Activated T-helper 1 cell treated with anti-CD3 and anti-CD28 coated beads, Interleukin-12 subunit alpha, Interleukin-12 subunit beta, Interleukin-2, Interleukin-4 antibody, amounts not matched to agents 30 ng/mL and 10 ng/mL and 1 ng/mL, durations not matched to agents 14 hours and 24 hours and 36 hours (primary cell): ENCODE measurements at places on chromosomes 1 and 21. TPM values are rescaled to one million over a fixed set of nuclear protein-coding genes. Genes with fewer than 3 reads are reported as not detected.

HSD3B1 gene
- total RNA-seq = not detected in 2 replicates

KIF17 gene
- not detected in 2 replicates for total RNA-seq

ADAMTS1 gene
- 1.7 and 1.8 TPM in 2 replicates for total RNA-seq

TMOD4 gene
- 2.6 and 2.9 TPM in 2 replicates for total RNA-seq

PLEKHN1 gene
- 1.7 and 1.8 TPM in 2 replicates for total RNA-seq

BRDT gene
- not detected in 2 replicates for total RNA-seq

CRYBG2 gene
- total RNA-seq = 0.83 and 1.9 TPM in 2 replicates

SORT1 gene
- 1.4 and 1.5 TPM in 2 replicates for total RNA-seq

XCL2 gene
- 51.7 and 53.2 TPM in 2 replicates for total RNA-seq

FALEC gene
- total RNA-seq = not detected in 2 replicates

GRCh38 chr1:9211291-9211811 is 23.2 kb upstream of the H6PD start:
- no peaks in the 10 kb centered on the region for H3K36me3 ChIP-seq
- H3K4me3 ChIP-seq = no peak overlapping the region
- H3K27ac ChIP-seq = no peak overlapping the region
- no peaks in the 10 kb centered on the region for H3K4me1 ChIP-seq
- H3K27me3 ChIP-seq = peaks cover 20% of the 10 kb centered on the region

- no peak for DNase-seq
- H3K4me1 ChIP-seq = no peaks in the 10 kb centered on the region
- no peak overlapping the region for H3K27ac ChIP-seq
- H3K27me3 ChIP-seq = peaks cover 2% of the 10 kb centered on the region
Measured at GRCh38 chr1:3924825-3925220, 24.8 kb upstream of the C1orf174 start.

DNA sequence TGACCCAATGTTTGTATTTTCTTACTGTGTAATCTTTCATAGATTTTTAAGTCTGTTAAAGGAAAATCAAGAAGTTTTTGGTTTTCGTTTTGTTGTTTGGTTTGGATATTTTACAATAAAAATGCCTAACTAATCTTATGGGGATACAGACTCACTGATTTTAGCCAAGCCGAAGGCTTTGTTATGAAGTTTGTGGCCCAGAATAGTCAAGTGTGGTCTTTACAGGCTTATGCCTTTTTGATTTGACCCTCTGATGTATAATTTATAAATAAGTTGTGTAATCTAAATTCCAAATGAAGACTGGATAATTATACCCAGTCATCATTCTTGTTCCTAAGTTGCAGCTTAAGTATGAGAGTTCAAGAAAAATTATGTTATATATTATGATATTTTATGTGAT is 739.3 kb downstream of the ADGRL2 start:
- no peak for DNase-seq
- no peaks in the 10 kb centered on the region for H3K36me3 ChIP-seq
- no peaks in the 10 kb centered on the region for H3K27me3 ChIP-seq
- no peaks in the 10 kb centered on the region for H3K4me1 ChIP-seq

DNA sequence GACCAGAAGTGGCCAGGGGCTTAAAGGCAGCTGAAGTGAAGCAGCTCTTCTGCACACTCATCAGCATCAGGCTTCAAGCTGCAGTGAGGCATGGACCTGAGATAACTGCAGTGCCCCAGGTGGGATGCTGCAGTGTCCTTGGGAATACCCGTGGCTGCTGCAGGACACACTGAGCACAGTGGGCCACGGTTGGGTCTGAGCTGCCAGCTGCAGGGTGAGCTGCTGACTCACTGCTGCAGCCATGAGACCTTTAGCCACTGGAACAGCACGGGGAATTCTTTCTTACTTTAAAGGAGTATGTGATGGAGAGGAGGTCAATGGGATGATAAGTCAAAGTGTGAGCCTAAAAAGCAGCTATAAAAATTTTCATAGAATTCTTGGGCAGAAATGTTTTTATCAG is 102.1 kb downstream of the XCL2 start:
- no peak overlapping the region for H3K4me3 ChIP-seq
- DNase-seq = no peak
- peaks cover 2% of the 10 kb centered on the region for H3K27me3 ChIP-seq
- peaks cover 2% of the 10 kb centered on the region for H3K36me3 ChIP-seq
- H3K4me1 ChIP-seq = peaks cover 71% of the 10 kb centered on the region

DNA sequence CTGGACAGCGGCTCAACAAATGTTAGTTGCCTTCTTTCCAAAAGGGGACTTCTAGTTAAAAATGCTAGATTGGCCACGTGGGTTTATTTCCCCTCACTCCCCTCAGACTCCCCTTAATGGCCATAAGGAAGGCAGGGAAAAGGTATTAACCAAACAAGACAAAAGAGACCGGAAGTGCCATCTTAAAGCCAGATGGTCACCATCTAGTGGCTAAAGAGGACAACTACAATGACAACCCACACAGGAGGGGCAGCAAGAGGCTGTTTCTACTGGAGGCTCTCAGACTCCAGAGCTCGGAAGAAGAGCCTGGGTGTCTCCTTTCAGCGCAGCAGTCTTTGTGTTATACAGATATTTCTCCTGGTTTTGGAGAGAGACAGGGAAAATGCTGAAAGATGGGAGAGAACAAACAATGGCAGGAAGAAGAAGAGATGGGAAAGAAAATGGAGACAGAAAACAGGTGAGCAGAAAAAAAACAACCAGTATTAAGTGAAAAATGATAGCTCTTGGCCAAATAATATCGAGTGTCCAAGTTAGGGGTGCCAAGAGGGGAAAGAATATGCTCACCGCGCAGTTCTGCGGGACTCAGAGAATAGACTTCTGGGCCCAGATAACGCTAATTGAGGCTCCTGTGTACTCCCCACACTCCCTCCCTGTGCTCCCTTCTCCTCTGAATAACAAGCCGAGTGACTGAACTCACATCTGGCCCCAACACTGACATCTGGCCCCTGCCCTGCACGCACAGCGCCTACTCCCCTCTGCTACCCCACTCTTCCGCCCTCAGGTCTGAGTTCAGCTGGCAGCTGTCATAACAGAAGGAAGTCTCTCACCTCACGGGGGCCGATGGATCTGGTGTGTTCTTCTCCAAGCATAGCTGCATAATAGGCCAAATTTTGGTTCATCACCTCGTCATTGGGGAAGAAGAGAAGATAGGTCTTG is 9.6 kb downstream of the P3H1 start:
- H3K4me1 ChIP-seq = no peaks in the 10 kb centered on the region
- no peak for DNase-seq
- peaks cover 53% of the 10 kb centered on the region for H3K36me3 ChIP-seq
- H3K4me3 ChIP-seq = no peak overlapping the region

DNA sequence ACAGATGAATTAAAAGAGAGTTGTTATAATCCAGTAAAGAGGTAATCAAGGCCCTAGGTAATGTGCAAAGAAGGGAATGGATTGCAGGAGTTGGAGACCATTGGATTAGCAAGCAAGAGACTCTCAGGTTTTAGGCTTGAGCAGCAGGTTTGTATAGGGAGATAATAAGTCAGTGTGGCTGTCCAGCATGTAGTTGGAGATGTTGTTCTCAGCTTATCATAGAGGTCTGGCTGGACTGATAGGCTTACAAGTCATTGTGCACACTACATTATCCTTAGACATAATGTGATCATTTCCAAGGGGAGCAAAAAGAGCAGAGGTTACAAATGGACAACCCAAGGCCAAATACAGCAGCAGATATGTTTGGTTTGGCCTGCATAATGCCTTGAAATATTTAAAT is 45.9 kb upstream of the SAMD13 start:
- H3K4me3 ChIP-seq = no peak overlapping the region
- no peaks in the 10 kb centered on the region for H3K4me1 ChIP-seq
- no peaks in the 10 kb centered on the region for H3K27me3 ChIP-seq
- H3K36me3 ChIP-seq = no peaks in the 10 kb centered on the region
- H3K27ac ChIP-seq = no peak overlapping the region
- no peak for DNase-seq

GRCh38 chr1:94792473-94793295 is 27.5 kb upstream of the SLC44A3 start:
- no peak overlapping the region for H3K27ac ChIP-seq
- H3K27me3 ChIP-seq = peaks cover 8% of the 10 kb centered on the region
- no peak overlapping the region for H3K4me3 ChIP-seq
- H3K36me3 ChIP-seq = no peaks in the 10 kb centered on the region
- DNase-seq = no peak

DNA sequence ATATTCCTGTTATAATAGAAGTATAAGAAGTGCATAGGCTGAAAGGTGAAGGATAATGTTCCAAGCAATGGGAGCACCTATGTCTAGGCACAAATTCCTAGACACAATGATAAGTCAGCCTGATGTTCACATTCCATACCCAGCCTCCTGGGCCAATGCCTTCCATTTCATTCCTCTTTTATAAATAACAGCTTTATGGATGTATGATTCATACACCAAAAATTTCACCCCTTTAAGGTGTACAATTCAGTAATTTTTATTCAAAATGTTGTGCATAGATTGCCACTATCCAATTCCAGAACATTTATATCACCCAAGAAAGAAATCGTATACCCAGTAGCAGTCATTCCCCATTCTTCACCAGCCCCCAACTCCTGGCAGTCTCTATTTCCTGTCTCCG is 118.8 kb downstream of the BRINP2 start:
- H3K36me3 ChIP-seq = no peaks in the 10 kb centered on the region
- DNase-seq = no peak
- no peaks in the 10 kb centered on the region for H3K27me3 ChIP-seq
- no peak overlapping the region for H3K4me3 ChIP-seq

GRCh38 chr1:214546886-214547641 is 4.3 kb downstream of the PTPN14 start:
- H3K4me3 ChIP-seq = no peak overlapping the region
- peaks cover 3% of the 10 kb centered on the region for H3K4me1 ChIP-seq
- H3K27ac ChIP-seq = no peak overlapping the region
- no peaks in the 10 kb centered on the region for H3K36me3 ChIP-seq
- H3K27me3 ChIP-seq = peaks cover 34% of the 10 kb centered on the region

GRCh38 chr1:30697571-30698376 is 25.6 kb downstream of the MATN1 start:
- H3K27me3 ChIP-seq = peaks cover 5% of the 10 kb centered on the region
- H3K4me1 ChIP-seq = no peaks in the 10 kb centered on the region
- H3K27ac ChIP-seq = no peak overlapping the region
- no peaks in the 10 kb centered on the region for H3K36me3 ChIP-seq
- no peak overlapping the region for H3K4me3 ChIP-seq

DNA sequence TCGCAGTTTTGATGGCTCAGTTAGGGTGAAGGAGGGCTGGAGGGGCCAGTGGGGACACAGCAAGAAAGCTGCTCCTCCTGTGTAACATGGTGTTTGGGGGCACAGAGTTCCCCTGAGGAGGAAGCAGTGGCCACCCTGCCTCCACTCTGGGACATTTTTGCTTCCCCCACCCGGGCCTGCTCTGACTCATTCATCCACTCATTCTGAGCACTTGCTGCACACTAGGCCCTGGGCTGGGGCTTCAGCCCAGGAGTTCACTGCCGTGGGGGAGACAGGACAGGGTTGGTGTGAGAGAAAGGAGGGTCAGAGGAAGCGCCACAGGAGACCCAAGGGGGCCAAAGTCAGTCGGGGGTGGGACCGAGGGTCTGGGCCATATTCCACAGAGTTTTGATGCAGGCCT is 41.4 kb upstream of the ACOT11 start:
- no peak overlapping the region for H3K27ac ChIP-seq
- H3K36me3 ChIP-seq = no peaks in the 10 kb centered on the region
- H3K4me3 ChIP-seq = no peak overlapping the region
- H3K4me1 ChIP-seq = no peaks in the 10 kb centered on the region

DNA sequence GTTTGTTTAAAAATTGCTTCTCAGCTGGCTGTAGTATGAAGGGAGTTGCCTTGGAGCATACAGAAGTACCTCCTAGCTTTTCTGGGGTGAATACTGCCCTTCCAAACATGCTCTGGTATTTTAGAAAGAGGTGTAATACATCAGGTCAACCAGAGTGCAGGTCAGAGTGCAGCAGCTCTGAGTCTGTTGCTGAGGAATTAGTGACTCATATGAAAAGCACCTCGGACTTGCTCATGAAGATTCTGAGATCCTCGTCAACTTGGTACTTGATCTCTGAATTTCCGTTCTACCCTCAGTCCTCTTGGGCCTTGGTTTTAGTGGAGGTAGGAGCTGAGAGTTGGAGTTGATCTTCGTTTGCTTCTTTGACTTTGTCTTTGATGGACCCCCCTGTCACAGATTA is 67.3 kb downstream of the NOS1AP start:
- H3K4me1 ChIP-seq = no peaks in the 10 kb centered on the region
- H3K27me3 ChIP-seq = peaks cover 11% of the 10 kb centered on the region
- H3K4me3 ChIP-seq = no peak overlapping the region
- H3K36me3 ChIP-seq = no peaks in the 10 kb centered on the region
- DNase-seq = no peak
- H3K27ac ChIP-seq = no peak overlapping the region

DNA sequence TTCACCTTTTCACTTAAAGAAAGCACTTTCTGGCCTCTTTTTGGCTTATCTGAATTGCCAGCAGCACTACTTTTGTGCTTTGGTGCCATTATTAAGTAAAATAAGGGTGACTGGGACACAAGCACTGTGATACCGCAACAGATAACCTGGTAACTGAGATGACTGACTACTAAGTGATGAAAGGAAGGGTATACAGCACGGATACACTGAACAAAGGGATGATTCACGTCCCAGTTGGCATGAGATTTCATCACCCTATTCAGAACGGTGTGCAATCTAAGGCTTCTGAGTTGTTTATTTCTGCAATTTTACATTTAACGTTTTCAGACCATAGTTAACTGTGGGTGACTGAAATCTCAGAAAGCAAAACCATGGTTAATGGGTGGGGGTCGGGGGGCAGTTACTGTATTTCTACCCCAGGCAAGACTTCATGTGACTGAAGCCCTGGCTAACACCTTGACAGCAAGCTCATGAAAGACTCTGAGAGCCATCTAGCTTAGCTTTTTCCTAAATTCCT is 102.8 kb downstream of the CLIC6 start:
- H3K27ac ChIP-seq = no peak overlapping the region
- H3K4me3 ChIP-seq = no peak overlapping the region
- DNase-seq = no peak
- H3K4me1 ChIP-seq = no peaks in the 10 kb centered on the region

DNA sequence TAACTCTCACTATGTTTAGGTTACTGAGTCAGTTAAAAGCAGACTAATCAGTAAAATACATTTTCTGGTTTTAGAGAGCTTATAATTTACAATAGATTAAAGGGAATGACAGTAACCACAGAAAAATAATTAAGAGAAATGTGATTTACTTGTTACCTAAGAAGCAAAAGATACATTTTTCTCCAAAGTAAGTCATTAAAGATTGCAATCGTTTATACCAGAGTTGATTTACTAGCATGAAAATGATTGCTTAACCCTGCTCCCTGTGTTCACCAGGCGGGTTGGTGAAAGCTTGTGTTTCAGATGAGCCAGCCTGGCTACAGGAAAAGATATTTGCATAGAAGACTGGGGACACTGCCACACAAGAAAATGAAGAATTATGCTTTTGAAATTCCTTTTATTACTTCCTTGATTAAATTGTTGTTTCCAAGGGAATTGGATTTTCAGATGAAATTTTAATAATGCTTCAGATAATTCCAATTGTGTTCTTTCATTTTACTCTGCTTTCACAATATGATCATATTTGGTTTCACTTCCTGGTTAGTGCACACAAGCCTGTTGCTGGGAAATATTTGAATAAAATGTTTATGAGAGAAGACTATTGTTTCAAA is 27.9 kb downstream of the LRRC8B start:
- peaks cover 92% of the 10 kb centered on the region for H3K4me1 ChIP-seq
- H3K27me3 ChIP-seq = no peaks in the 10 kb centered on the region
- H3K27ac ChIP-seq = peak overlapping the region; percentile 75
- H3K36me3 ChIP-seq = peaks cover 74% of the 10 kb centered on the region
- DNase-seq = no peak
- H3K4me3 ChIP-seq = peak overlapping the region; percentile 50

- peaks cover 2% of the 10 kb centered on the region for H3K27me3 ChIP-seq
- H3K4me1 ChIP-seq = no peaks in the 10 kb centered on the region
- no peak for DNase-seq
- H3K27ac ChIP-seq = no peak overlapping the region
- peaks cover 2% of the 10 kb centered on the region for H3K36me3 ChIP-seq
- H3K4me3 ChIP-seq = no peak overlapping the region
Measured at GRCh38 chr21:39161064-39161463, 22.2 kb downstream of the PSMG1 start.
